ENCODE measurements at places on chromosomes 12 and 14.
A peak's percentile ranks its signal among the peaks of the same experiment; 100 is the strongest.

- peak; percentile 79 for DNase-seq
Observed at GRCh38 chr14:99982537-99983250, 82.5 kb upstream of the EVL start.

DNA sequence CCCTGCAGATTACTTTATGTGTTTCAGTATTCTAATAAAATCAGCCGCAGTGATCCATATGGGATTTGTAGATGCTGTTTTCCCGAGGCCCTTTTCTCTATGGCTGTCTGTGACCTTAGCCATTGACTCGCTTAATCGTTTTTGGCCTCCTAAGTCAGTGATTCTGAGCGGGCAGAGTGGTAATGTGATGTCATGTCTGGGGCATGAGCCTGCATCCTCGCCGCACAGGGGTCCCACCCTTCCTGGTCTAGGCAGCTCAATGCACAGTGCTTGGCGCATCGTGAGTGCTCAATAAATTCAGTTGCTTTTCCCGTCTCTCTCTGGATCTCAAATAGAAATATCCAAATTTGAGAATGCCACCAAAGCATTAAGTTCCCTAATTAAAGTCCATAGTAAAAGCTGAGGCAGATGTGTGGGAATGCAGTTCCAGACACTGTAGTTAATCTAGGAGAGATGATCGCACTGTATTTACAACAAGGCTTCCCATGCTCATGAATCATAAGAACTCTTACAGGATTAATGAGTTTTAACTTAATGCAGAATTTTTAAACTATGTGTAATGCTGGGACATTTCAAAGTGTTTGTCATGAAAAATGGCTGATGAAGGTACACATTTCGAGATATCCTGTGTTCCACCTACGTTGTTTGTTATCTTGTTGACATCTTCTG is 29.3 kb downstream of the HMGA2 start:
- no peak for DNase-seq

DNA sequence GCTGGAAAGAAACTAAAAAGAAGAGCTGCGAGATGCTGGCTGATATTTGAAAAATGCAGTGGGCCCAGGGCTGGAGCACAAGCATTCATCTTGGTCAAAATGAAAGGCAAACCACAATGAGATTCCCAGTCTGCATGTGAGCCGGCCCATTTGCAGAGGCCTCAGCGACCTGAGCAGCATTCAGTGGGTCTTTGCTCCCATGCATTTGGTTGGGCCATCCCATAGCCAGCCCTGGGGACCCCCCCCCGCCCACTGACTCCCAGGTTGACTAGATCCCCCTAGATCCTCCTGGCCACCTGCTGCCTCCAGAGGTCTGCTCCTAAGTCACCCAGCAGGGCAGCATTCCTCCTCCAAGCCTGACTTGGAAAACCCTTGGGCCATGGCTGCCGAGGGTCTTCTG is 59.8 kb downstream of the PRMT8 start:
- DNase-seq, result no peak

GRCh38 chr12:9741726-9742125 is 8.8 kb upstream of the CLECL1 start:
- peak; percentile 72 for DNase-seq

DNA sequence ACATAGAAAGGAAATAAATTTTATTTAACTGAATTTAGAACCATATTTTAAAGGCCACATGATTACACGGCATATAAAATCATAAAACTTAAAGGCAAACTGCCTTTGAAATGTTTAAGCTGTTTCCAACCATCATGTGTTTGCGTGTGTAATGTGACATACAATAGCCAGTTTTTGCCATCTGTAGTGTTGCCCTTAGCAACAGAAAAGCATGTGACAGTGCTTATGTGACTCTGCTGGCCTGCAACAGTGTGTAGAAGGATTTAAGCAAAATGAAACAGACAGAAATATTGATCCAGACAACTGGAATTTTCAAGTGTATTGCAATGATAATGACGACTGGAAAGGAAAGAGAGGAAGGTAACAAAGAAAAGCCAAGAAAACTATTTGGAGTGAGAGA is 49.5 kb downstream of the TSPAN19 start:
- DNase-seq, result no peak

GRCh38 chr14:56522403-56522802 is 57.2 kb upstream of the TMEM260 start:
- no peak for DNase-seq

GRCh38 chr12:27922531-27923139 is 49.9 kb downstream of the PTHLH start:
- no peak for DNase-seq

GRCh38 chr14:61644834-61645233 is 50.5 kb upstream of the HIF1A start:
- DNase-seq, result no peak

DNA sequence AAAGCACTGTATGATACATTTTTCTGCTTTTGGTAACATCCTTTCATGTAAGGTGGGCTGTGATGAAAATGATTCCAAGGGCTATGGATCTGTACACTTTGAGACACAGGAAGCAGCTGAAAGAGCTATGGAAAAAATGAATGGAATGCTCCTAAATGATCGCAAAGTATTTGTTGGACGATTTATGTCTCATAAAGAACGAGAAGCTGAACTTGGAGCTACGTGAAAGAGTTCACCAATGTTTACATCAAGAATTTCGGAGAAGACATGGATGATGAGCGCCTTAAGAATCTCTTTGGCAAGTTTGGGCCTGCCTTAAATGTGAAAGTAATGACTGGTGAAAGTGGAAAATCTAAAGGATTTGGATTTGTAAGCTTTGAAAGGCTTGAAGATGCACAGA is 22.1 kb upstream of the SRGAP1 start:
- no peak for DNase-seq

GRCh38 chr14:103510724-103511693 is 11.6 kb downstream of the CKB start:
- no peak for DNase-seq

DNA sequence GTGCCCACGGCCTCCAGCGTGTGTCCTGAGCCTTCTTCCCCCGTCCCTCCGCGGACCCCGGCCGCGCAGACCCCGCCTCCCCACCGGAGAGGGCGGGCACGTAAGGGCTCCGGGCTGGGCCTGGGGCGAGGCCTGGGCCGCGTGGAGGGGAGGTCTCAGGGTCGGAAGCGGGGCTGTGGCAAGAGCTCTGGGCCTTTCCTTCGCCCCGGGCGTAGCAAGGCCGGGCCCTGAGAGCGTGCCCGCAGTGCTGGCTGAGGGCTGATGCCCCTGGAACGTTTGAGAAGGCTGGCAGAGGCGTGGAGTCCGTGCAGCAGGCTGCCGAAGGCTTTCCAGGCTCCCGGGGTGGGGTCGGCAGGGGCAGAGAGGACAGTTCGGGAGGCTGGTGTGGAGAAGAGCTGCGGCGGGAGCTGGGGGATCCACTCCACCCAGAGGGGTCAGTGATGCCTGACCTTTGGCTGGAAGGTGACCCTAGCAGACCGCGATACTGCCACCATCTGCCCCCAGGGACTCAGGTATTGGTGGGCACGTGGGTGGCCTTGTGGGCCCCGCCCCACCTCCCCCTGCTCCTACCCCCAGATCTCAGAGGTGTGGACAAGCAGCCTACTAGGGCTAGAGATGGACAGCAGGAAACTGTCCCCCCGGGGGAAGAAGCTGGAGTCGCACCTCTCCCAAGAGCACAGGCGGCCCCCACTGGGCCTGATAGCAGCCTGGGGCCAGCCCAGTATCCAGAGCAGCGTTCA is 558 bp downstream of the TEX22 start:
- DNase-seq, result peak; percentile 52

GRCh38 chr14:39873791-39874190 is 441.6 kb upstream of the FBXO33 start:
- DNase-seq, result no peak

GRCh38 chr12:10618338-10618987 is 5.1 kb upstream of the MAGOHB start:
- no peak for DNase-seq
